ENCODE measurements at places on chromosomes 1 and 21.

- DNase-seq = no peak
Observed at GRCh38 chr1:42950116-42950481, 8.6 kb downstream of the SLC2A1 start.

DNA sequence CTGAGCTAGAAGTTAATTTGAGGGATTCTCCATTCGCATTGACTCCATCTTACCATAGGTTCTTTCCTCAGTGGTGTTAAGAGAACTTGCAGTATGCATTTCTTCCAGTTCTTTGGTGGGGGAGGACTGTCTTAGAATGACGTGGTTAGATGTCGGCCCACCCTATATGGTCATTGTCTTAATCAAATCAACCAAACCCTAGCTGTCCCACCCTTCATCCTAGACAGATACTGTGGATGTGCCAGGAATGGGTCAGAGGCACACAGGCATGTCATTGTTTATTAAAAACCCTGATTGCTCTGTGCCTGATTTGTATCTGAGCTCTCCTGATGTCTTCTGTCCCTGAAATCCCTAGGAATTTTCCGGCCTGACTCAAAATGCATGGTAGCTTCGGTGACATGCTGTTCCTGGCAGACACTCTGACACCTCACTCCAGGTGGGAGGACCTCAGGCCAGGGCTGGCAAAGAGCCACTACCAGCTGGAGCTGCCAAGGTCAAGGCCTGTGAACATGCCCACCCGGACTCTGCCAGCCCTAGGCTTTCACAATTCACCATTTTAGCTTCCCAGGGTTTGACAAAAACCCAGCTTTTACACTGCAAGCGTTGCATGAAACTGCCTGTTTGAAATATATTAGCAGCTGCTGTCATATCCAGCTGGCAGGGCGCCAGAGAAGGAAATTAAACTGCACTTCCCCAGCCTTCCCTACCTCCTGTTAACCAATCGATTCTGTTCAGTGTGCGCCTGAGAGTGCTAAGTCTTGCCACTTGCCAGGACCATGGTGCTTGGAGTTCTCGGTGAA, 134.0 kb downstream of the FAM78B start:
- DNase-seq = no peak

GRCh38 chr1:220888417-220888986, 9.3 kb downstream of the HLX start:
- DNase-seq = no peak

DNA sequence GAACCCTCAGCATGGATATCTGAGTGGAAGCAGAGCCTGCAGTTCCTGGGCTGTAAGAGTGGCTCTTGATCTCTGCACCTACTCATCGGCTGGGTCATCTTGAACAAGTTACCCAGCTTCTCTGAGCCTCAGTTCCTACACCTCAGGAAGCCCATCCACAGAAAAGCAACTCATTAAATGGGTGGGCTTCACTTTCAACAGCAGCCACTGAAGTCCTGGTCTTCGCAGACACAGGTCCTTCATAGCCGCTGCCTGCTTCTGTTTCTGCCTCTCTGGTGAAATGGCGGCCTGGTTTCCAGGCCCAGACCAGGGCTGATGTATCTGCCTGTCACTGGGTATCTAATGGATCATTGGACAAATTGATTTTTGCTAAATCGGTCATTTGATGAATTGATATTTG, 571.4 kb downstream of the PTPRU start:
- no peak for DNase-seq

DNA sequence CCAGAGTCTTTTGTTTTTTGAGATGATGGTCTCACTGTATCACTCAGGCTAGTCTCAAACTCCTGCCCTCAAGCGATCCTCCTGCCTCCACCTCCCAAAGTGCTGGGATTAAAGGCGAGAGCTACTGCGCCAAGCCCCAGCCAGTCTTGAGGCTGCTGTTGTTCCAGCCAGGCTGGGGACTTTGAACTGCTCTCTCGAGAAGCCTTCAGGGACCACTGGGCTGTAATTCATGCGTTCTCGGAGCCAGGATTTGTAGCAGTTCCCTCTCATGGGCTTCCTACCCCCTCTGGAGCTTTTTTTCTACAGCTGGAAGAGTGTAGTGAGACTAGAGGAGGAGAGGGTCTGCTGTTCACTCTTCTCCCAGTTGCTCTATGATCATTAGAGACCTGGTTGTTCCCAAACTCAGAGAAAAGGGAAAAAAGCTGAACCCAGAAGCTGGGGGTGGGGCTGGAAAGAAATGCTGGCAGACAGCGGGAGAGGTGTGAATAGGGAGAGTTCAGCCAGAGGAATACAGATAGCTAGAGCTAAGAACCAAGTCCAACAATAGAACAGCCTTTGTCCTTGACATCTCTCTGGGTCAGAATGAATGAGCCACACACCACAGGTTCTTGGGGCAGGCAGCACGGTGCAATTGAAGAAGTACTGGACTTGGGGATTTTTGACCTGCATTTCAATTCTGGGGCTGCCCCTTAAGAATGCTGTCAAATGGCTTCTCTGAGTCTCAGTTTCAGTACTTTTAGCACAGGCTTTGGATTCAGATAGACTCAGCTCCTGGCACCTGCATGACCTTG, 13.2 kb upstream of the SLC41A1 start:
- no peak for DNase-seq

- no peak for DNase-seq
Observed at GRCh38 chr1:23116921-23117699, 51.5 kb downstream of the LUZP1 start.

DNA sequence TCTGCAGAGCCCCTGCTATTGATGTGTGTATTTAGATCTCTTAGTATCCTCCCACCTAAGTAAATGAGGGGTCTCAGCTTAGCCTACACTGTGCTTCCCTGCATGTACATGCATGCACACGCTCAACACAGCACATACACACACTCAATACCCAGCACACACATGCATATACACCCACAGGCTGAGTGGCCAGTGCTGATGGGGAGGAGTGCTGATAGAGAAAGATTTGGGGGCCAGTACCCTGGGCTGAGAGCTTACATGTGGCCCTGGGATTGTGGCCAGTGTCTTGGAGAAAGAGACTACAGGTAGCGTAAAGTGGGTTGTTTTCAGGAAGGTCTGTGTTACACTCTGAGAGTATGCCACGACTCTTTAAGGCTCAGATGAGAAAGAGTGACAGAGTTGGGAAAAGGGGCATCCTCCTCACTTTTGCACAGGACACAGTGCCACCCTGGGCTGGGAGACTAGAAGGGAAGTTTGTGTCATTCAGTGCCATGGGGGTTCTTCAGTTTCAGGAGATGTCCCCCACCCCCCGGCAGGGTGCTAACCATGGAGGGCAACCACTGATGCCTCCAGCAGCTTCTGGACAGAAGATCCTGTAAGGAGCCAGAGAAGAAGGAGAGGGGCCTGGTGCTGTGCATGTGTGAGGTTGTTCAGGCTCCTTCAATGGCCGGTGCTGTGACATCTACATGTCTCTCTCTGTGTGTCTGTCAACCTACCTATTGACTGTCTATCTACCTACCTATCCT, 166.8 kb downstream of the RHOU start:
- no peak for DNase-seq

DNA sequence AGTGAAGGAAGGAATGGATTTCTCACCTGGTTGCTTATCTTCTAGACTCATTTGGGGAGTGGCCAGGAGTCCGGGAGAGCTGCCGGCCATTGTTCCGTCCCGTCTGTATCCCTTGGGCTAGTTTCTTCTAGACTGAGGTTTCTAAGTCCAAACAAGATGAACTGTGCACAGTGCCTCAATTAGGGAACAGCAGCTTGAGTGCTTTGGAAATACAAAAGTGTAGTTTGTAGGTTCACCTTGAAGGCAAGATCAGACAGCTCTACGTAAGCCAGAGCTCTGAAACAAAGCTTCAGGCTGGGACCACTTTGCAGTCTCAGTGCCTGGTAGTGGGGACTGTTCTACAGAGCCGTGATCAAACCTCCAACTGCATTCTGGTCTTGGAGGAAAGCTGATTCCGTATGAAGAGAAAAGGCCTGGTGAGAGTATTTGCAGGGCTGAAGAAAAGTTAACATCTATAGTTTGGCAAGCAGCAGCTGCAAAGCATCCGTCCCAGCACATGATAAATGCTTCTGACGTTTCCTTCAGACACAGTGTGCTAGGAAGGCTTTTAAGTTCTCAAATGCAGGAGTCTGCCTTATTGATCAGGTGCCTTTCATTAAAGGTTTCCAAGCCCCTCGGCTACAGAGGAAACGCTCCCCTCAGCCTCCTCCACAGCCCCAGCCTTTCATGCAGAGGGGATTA, 432.8 kb downstream of the KIF26B start:
- no peak for DNase-seq

DNA sequence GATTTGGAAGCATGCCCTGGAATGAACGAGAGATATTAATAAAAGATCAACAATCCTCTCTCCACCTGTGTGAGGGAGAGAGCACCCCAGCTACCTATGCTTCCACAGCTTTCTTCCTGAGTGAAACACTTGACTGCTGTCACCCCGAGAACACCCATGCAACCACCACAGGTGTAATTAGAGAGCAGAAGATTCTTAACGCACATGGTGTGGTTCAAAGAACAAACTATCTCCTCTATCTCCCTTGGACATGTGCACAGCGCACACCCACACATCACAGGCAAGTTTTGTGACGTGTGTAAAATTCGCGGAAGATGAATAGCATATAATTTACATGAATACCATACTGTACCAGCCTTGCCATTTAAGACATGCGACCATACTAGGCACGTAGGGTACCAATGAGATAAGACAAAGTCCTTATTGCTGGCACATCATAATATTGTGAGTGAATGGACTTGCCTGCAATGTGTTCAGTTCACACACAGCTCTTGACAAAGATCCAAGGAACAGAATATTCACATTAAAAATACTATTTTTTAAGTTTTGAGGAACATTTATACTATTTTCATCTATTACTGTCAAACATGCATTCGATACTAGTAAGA, 11.6 kb downstream of the ERRFI1 start:
- DNase-seq = no peak

DNA sequence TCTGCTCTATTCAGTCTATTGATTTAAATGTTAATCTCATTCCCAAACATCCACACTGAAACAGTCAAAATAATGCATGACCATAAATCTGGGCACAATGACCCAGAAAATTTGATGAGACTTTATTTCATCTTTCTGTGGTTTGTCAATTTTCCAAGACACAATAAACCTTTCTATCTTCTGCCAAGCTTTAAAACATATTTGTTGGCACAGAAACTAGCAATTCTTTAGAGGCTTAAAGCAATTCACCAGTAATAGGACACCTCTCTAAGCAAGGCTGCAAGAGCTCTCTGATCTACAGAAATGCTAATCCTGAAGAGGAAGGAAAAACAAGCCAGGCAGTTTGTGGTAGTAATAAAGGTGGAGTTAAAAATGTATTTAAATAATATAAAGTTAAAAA, 113.7 kb downstream of the FCRL5 start:
- DNase-seq = no peak

DNA sequence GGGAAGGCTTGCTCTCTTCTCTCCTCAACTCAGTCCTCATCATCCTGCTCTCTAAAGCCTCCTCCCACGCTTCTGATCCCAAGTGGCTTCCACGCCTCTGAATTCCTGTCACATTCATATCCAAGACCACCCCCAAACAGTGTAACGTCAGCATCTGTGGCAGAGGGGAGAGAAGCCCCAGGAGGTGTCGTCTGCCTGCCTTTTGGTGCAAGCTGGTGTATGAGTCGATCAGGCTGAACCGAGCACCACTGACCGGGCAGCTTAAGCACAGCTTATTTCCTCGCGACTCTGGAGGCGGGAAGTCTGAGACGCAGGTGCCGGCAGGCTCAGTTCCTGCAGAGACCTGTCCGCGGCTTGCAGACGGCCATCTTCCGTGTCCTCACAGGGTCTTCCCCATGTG, 123.8 kb upstream of the RAB4A start:
- no peak for DNase-seq

- no peak for DNase-seq
Observed at GRCh38 chr1:25644962-25645361, 28.4 kb downstream of the MAN1C1 start.

GRCh38 chr1:106964495-106964894, 92.0 kb upstream of the PRMT6 start:
- no peak for DNase-seq

DNA sequence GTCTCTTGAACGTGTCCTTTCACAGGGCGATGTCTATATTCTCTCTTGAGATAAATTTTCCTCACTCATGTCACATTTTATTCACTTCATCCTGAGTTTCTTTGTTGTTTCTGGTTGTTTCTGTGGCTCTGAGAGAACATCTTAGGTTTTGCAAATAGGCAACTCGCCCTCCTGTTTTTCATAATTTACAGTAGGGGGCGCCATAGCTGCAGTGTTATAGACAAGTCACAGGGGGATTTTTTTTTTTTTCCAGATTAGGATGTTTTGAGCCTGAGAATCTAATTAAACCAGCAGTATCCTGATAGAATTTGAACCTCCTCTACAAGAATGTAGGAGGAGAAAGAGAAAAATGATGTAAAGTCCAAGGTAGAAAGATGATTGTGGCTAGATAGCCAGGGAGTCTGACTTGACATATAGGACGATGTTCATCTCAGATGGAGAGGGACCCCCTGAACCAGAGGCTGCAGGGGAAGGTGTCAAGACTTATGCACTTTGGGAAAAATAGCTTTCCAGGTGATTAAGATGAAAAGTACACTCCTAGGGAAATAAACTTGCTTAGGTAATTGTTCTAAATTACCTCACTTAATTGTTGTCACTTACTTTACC, 76.3 kb downstream of the ZP4 start:
- DNase-seq = peak; percentile 5

DNA sequence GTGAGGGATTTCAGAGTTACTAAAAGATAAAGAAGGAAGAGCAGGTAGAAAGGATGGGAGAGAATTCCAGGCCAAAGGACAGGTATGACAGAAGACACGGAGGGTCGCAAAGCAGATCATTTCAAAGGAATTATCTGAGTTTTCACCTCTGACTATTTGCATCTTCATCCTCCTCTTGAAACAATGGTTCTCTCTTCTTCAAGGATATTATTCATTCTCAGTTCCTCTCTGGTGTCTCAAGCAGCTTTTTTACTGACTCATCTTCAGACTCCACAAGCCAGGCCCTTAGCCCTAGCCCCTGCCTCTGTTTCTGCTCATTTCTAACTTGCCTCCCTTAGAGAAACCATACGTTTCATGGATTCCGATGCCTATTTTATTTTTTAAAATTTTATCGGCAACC, 15.0 kb downstream of the DDX59 start:
- DNase-seq = no peak

DNA sequence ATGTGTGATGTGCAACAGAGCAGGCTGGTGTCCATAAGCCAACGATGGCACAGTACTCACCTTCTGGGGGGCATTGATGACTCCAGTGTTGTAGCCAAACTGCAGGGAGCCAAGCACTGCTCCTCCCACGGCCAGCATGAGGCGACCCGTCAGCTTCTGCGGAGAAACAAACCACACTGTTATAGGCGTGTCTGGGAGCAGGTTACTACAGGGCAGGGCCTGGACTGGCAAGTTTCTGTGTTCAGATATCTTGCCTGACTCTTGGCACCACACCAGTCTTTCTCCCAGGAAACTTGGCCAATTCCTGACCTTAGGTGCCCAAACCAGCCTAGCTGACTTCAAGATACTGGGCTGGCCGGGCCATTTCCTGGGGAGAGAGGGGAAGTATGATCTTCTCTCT, 15.5 kb downstream of the SLC2A1 start:
- no peak for DNase-seq

GRCh38 chr1:54651608-54652007, 10.0 kb downstream of the MROH7 start:
- DNase-seq = no peak
